ENCODE measurements at places on chromosomes 6 and 20.

DNA sequence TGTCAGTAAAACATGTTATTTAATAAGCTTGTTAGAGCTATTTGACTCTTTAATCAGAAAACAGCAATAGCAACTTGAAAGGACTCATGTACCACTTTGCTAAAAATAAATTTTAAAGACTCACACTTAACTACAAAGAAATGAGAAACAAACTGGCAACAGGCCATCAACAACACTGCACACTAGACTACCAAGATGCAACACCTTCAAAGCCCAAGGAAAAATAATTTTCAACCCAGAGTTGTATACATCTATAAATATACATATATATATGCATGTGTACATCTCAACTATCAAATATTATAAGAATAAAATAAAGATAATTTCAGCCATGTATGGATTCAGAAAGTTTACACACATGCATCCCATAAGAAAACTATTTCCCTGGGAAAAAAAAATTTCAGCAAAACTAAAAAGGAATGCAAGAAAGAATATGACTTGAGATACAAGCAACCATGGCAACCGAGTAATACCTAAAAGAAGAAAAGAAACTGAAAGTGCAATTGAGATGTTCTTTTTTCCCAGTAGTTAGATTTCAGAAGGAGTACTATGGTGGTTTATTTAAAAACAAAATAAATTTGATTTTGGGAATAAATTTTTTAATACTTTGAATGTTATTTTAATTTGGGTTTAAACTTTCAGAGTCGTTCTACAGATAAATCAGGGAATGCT lies 303.8 kb downstream of the UBE3D start:
- no peak for DNase-seq

DNA sequence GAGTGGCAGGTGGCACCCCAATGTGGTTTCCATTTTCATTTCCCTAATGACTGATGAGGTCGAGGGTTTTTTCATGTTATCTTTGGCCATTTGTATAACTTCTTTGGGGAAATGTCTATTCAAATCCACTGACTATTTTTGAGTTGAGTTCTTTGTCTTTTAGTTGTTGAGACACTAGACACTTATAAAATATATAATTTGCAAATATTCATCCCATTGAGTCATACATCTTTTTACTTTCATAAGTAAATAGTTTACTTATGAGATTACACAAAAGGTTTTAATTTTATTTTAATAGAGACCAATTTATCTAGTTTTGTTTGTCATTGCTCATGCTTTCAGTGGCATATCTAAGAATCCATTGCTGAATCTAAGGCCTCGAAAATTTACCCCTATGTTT lies 49.5 kb downstream of the THBS2 start:
- no peak for DNase-seq

GRCh38 chr6:106290032-106290431 lies 35.5 kb downstream of the ATG5 start:
- DNase-seq = no peak

- no peak for DNase-seq
Measured at GRCh38 chr6:138498629-138499302, 528 bp downstream of the NHSL1 start.

DNA sequence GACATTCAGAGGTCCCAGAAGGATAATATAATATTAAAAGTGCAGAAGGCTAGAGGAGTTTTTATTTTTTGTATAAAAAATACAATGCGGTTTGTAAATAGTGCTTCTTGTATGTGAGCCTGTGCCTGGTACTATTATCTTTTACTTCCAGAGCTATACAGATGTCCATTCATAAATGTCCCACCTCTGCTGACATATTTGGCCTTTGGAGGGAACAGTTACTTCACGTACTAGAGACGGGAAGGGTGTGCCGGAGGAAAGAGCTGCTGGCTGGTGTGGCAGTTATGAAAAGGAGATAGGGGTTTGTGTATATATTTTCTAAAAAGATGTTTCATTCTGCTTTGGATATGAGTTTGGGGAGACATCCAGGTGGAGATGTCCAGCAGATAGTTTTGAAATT lies 8.8 kb downstream of the CD109 start:
- no peak for DNase-seq

GRCh38 chr6:88296694-88297093 lies 130.5 kb upstream of the CNR1 start:
- DNase-seq = no peak

- no peak for DNase-seq
Measured at GRCh38 chr6:104736545-104736944, 123.2 kb downstream of the HACE1 start.

DNA sequence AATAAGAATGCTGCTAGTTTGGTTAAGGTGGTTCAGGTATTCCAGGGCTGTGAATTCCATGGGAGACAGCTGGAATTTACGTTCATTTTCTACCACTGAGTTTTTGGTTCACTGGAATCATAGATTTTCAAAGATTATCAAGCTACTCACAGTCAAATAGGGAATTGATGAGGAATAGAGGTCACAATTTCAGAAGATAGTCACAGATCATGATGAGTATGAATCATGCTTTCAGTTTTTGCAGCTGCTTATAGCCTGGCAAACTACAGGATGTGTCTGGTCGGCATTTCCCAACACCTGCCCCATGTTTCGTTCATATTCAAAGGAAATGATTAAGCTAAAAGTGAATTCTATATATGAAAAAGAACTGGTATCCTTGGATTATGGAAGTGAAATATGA lies 58.7 kb downstream of the BCKDHB start:
- DNase-seq = no peak

DNA sequence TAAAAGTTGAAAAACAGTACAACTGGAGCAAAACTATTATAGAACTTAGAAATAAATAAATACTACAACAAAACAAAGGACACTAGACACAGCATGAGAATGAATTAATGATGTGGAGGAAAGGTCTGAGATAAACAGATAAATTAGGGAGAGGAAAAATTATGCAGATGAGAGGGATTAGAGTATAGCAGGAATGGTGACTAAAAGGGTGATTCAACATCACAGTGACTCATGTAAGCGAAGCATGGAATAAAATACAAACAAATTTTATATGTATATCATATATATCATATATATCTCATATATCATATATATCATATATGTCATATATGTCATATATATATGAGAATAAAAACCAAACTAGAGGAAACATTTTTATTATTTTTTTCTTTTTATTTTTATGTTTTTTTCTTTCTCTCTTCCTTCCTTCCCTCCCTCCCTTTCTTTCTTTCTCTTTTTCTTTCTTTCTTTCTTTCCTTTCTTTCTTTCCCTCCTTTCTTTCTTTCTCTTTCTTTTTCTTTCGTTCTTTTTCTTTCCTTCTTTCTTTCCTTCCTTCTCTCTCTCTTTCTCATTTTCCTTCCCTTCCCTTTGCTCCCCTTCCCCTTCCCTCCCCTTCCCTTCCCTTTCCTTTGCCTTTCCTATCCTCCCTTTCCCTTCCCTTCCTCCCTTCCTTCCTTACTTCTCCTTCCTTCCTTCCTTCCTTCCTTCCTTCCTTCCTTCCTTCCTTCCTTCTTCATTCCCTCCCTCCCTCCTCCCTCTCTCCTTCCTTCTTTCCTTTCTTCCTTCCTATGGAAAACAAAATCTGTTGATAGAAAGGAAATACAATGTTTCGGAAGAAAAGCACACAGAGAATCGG lies 1014.6 kb downstream of the GRIK2 start:
- no peak for DNase-seq

DNA sequence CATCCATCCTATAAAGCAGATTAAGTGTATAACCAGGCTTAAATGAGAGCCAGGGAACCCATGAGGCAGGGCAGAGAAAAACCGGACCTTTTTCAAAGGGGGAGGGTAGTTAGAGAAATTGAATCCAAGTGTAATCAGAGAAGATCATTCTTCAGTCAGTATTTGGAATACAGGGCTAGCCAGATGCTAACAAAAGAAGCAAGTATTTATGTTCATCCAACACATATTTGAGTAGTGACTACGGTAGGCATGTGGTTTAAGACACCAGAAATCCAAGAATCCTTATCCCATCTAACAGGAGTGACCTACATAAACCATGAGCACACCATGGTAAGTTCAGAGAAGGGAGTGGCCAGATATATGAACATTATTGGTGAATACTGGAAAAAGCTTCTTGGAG lies 46.8 kb upstream of the FAM83C start:
- DNase-seq = no peak

GRCh38 chr6:150689900-150690590 lies 90.4 kb downstream of the PLEKHG1 start:
- DNase-seq = no peak

DNA sequence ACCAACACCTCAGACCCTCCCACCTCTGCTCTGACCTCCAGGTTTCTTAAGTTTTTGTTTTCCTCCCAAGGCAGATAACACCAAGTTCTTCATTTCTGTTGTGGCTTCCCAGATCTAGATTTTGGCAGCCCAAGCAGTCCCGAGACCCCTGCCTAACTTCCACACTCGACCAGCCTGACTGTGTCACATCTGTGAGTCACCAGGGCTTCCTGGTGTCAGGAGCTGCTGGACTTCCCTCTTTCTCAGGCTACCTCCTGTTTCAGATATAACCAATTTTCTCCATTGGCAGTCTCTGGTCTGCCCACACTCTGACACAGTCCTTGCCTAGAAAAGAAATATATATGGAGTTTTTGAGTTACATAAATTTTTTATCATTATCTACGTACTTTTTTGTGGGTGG lies 46.1 kb upstream of the CCN6 start:
- DNase-seq = no peak

DNA sequence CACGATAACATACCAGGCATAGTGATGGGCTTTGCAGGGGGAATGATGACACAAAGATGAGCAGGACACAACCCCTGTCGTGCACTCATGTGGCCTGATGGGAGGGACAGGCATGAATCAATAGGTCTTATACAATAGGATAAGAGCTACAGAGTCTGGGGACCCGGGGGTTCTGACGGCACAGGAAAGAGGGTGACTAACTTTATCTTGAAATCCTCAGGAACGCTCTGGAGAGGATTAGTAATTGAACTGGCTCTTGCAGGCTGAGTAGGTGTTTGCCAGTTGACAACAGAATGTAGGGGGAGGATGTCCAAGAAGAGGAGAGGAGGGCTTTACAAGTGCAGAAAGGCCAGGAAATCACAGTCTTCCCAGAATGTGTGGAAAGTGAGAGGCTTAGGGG lies 219.9 kb upstream of the ECI2 start:
- no peak for DNase-seq

Data from iPS-NIHi11 (cell line).